NCI-H774 (cell line): ENCODE measurements at places on chromosomes 16 and 17.

DNA sequence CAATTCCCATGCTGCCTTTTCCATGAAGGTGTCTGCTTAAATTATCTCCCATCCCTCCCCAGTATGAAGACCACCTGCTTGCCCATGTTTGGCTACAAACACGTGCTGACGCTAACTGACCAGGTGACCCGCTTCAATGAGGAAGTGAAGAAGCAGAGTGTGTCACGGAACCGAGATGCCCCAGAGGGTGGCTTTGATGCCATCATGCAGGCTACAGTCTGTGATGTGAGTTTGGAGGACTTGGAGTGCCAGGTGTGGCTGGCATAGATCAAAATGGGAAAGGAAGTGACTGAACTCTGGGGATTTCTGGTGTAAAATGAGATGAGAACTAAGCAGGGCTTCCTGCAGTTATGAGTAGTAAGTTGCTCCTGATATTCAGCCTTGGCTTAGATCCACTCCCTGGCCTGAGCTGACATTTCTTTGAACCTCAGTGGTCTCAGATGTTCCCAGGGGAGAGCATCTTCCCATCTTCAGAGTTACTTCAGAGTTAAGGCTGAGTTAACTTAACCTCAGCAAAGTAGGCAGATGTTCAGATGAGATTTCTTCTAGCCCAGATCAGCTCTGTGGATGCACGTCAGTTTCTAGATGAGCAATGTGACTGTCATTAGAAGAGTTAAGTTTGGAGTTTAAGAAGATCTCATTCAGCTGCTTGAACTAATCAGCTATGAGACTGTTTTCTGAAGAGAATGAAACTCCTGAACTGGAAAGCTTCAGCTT lies 32.7 kb downstream of the ITGB3 start:
- DNase-seq, result no peak

DNA sequence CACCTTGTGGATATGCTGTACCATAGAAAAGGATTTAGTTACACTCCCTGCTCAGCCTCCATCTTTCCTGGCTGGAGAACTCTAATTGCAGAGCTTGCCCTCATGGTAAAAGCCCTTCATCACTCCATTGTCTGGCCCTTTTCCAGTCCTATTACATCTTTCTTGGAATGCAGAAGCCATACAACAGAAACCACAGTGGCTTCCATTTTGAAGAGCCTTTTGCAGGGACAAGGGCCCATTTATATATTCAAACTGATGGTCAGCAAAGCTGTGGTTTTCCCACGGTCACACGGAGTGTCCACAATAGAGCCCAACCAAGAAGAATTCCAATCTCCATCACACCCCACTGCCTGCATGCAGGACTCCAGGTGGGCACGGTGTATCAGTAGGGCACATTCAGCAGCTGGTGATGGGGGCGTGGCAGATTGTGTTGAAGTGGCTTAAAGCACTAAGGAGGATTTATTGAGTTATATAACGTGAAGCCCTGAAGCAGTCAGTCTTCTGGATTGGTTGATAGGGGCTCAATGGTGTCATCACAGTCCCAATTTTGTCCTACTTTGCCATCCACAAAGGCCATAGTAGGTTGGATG lies 20.3 kb downstream of the COPRS start:
- DNase-seq, result no peak

DNA sequence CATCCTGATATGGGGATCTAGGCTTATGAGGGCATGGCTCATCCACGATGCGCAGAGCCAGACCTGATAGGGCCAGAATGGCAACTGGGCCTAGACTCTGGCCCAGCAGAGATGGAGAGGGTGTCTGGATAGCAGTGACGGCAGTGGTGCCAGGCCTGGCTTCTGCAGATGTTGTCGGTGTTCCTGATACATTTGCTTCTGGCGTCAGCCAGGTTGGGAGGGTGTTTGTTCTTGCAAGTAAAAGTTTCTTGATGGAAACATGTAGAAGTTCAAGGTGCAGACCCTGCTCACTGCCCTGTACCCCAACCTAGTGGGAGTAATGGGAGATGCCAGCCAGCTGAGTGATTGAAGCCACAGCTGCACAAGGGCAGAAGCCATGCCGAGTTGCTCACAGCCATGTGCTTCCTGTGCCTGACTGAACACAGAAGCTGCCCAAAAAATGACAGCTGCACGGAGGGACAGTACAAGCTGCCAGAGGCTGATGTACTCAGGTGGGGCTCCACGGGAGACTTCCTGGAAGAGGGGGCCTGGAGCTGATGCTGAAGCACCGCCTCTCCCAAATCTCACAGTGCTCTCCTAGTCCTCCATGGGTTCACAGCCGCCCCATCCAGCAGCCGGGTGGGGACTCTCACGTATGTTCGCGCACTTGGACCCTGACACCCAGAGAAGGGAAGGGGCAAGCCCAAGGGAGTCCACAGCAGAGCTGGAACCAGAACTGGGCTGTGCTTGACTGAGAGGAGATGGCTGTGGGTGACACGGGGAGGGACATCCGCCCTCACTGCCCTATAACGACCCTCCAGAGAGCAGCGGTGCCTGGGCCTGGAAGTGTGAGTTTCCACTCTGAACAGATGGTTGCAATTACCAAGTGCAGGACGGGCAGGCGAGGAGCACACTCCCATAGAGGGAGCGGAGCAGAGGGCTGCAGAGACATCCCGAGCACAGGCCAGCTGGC lies 78.7 kb downstream of the N4BP1 start:
- no peak for DNase-seq

GRCh38 chr17:13476720-13477119 lies 125.0 kb downstream of the HS3ST3A1 start:
- DNase-seq, result no peak

DNA sequence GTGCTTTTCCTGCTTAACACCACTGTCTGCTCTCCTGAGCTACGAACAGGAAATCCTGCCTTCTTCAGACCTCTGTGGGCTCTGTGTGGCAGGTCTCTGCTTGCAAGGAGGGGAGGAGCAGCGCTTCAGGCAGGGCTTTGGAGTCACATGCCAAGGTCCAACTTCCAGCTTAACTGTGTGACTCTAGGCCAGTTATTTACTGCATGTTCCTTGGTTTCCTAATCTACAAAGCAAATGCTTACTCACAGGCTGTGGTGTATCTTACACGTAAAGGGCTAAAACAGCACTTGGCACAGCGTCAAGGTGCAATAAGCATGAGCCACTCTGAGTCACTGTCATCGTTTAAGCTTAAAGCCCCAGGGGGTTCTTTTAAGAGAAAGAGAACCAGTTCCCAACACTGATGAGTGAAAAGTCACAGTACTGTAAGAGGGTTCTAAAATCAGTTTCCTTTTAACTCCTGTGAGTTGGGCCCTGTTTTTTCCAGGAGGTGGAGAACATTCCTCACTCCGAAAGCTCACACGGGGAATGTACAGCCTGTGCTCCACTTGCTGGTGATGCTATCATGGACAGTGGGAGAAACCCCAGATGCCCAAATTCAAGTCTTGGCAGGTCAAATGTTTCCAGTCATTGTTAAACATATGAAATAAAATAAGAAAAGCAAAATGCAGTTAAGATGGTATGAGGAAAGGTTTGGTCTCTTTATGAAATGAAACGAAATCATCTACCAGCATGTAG lies 54.1 kb upstream of the BCAR1 start:
- no peak for DNase-seq

DNA sequence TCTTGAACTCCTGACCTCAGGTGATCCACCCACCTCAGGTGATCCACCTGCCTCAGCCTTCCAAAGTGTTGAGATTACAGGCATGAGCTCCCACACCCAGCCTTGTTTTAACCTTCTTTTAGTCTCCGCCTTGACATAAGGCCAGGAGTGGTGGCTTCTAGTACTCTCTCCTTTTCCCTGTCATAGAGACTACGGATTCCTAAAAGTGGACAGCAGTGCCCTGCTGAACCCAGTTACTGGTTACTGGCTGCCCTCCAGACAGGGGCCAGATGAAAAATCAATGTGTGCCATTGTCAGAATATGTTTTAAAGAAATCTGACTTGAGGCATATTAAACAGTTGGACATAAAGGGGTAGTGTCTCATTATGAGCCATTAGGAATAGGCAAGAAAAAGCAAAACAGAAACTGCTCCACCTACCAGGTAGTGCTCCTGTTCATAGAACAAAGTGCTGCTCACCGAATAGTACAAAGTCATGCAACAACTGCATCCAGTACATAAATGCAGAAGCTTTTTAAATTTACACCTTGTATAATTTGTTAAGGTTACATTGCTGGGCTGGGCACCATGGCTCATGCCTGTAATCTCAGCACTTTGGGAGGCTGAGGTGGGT lies 32.1 kb downstream of the TRIM25 start:
- no peak for DNase-seq

GRCh38 chr17:27811961-27812360 lies 11.6 kb upstream of the NOS2 start:
- DNase-seq, result no peak

- no peak for DNase-seq
These were observed 107.8 kb downstream of the CLEC16A start for GRCh38 chr16:11051879-11052808.

DNA sequence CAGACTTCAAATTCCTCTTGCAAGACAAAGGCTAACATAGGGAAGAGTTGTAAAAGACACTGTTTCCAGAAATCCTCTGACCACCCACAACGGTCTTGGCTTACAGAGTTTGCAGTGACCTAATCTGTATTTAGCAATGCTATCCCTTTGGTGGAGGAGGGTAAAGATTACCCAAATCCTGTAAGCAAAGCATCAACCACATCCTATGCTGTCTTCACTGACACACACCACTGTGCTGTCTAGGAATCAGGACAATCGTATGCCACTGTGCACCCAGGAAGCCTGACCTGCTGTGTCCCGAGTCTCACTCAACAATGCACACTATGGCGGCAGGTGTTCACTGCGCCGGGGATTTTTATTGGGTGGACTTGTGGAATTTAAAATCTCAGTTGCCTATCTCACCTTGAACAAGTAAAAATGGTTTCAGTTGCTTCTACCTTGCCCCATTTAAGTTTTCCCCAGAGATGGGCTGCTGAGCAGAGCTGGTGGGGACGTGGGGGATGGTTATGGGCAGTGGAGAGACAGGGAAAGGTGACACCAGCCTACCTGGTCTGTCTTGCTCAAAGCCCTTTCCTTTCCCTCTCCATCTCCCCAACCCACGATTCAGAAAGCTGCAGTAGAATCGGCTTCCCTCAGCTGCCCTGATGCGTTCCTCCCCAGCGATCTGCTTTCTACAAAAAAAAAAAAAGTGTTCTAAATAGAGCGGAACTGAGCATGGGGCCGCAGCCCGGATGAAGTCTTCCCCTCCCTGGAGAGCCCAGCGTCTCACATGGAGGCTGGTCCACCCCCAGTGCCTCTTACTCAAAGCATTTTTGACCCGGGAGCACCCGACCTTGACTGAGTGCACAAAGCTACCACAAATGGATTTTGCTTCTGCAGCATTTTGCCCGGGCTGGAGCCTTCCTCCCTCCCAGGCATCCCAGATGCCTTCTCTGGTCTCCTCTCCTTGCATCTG lies 271.5 kb downstream of the SOX9 start:
- no peak for DNase-seq

- DNase-seq, result no peak
These were observed 48.2 kb downstream of the SPACA3 start for GRCh38 chr17:33039874-33040273.

- DNase-seq, result no peak
These were observed 26.2 kb downstream of the GPRC5B start for GRCh38 chr16:19858340-19859018.

DNA sequence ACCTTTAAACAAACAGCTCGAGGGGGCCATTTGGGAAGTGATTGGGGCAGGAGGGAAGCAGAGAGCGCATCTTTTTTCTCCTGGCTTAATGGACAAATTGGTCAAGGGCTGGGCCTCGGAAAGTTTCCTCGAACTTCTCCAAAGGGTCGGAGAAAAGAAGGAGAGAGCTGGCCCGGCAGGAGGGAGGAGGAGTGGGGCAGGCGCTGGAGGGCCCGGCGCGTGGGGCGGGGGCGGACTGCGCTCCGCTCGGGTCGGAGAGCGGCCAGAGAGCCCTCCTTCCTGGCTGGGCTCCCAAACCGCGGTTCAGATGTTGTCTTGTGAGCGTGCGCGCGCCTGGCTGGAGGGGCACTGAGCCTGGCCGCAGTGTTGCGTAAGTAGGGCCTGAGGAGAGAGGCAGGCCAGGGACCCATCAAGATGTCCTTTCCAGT lies 1.2 kb downstream of the MMP2 start:
- DNase-seq, result no peak

GRCh38 chr17:44210342-44211192 lies 8.9 kb downstream of the UBTF start:
- no peak for DNase-seq

GRCh38 chr16:59574296-59574695 lies 840.2 kb upstream of the GOT2 start:
- no peak for DNase-seq

GRCh38 chr17:45073414-45074070 lies 12.4 kb downstream of the NMT1 start:
- no peak for DNase-seq

GRCh38 chr17:40819528-40820125 lies 2.8 kb downstream of the KRT10 start:
- no peak for DNase-seq

DNA sequence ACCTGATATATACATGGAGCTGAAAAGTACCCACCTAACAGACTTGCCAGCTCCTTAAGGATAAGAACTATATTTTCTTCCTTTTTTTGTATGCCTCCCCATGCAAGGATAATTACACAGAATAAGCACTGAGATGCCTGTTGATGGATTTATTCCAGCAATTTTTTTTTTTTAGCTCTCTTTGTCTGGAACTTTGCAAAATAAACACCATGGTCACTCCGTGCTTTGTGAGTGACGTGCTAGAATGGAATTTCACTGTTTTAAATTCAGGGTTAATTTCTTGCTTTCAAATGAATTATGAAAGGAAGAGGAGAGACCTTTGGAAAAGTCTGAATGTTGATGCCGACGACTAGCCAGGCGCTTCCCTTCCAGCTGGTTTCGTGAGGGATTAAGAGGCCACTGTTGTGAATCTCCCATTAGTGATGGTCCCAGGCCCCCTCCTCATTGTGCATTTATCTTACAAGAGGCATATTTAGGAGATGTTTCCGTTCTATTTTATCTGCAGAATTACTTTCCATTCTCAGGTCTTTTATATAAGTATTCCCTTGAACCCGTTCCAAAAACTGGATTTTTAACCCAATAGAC lies 529.1 kb downstream of the WWOX start:
- no peak for DNase-seq

DNA sequence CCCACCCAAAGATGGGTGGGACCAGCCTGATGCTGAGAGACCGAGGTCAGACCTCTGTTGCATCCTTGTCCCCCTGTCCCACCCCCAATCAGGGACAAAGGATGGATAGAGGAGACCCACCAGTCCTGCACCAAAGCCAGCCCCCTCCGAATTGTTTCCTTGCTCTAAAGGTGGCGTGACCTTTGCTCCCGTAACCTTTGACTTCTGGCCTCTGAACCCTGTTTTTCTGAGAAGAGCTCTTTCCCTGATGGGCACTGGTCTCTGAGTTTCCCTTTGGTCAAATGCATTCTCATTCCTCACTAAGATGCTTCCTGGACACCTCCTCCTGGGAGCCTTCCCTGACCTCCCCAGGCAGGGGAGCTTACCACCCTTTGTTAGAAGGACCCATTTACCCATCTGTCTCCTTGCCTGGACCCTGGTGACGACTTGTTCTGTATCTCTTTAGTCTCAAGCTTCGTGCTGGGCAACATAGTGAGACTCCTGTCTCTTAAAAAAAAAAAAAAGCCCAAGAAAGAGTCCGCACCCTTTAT lies 5.3 kb upstream of the NEUROD2 start:
- no peak for DNase-seq
